ENCODE measurements at places on chromosomes 1 and 21.

DNA sequence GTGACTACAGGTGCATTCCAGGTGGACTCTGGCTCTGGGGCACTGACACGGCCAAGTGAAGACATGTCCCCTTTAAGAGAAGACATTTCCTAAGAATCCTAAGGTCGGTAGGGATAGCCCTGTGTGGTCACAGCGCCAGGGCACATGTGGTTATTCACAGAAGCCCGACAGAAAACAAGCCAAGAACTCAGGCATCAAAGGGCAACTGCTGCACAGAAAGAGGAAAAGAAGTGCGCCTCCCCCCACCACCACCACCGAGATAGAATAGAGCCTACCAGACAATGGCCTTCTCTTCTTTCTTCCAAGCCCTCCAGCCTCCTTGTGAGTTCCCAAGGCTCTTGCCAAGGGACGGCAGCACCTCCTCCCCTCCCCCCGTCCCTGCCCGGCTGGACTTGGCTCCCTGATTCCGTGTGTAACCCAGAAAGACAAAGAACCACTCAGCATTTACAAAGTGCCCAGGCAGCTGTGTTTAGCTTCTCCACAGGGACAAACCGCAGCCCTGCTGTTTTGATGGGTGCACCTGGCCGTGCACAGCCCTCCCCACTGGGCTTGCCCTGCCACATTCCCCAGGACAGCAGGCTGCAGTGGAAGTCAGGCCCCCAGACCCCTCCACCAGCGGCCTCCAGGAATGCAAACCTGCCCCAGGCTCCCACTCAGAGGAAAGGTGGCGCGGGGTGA lies 30.2 kb downstream of the TMPRSS2 start:
- peak; percentile 21 for DNase-seq

GRCh38 chr1:58434607-58435006 lies 111.9 kb downstream of the OMA1 start:
- no peak for DNase-seq

DNA sequence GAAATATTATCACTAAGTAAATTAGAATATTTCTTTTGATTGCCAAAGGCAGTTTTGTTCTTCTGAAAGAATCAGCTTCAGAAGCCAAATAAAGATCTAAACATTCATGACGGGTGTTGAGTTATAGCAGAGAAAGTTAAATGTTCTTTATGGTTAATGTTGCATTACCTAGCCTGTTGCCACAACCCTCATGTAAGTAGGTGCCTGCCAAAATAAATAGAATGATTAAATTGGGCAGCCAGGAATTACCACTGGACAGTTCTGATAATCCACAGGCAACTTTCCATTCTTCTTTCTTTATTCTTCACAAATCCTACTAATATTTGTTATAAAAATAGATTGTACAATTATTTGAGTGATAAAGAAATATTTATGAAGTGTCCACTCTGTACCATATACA lies 217.9 kb upstream of the NRIP1 start:
- peak; percentile 22 for DNase-seq

DNA sequence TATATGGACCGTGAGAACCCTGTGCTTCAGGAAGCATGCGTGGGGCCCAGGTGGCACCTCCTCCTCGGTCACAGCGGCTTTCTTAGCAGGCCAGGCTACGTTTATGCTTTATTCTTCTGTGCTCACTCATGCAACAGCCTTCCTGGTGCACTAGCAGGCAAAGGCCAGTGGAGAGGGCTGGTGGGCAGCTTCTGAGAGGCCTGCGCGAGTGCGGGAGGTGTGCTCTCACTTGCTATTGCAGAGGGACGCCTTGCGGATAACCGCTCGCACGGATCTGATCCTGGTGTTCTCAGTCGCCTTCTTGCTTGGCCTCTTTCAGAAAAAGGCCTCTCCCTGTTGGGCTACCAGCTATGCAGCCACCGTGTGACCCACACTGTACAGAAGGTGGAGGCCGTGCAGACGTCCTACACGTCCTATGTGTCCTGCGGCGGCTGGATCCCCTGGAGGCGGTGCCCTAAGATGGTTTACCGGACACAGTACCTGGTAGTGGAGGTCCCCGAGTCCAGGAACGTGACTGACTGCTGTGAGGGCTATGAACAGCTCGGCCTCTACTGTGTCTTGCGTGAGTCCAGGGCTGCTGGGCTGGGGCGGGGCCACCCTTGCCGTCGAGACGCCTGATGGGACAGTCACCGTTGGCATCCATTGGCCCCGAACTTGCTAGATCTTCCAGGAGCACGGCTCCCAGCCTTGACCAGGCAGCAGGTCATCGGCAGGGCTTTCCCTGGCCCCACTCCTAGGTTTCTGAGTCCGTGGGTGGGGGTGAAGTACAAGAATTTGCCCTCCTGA lies 4.8 kb downstream of the UMODL1 start:
- no peak for DNase-seq

- DNase-seq, result no peak
Measured at GRCh38 chr21:29193072-29193471, 62.6 kb downstream of the MAP3K7CL start.

DNA sequence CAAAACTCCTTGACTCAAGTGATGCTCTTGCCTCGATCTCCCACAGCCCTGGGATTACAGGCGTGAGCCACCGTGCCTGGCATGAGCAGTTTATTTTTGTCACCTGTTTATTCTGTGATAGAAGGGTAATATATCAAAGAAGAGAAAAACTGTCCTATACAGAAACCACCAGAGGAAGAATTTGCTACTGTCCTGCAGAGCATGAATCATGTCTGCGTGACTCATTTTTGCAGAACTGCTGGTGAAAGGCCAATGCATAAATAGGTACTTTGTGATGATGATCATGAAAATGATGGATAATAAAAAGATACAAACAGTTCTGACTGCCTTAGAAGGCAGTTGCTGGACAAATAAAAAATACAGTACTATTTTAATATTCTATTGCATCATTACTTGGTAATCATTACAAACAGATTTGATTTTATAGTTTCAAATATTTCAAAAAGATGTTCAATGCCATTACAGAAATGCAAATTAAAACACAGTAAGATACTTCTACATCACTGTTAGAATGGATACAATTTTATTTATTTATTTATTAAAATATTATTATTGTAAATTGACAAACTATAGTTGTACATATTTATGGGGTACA lies 26.5 kb downstream of the RIPPLY3 start:
- DNase-seq, result peak; percentile 36

GRCh38 chr1:80896781-80897356 lies 903.9 kb upstream of the ADGRL2 start:
- no peak for DNase-seq

- no peak for DNase-seq
Measured at GRCh38 chr1:205792481-205792881, 17.2 kb upstream of the RAB29 start.

DNA sequence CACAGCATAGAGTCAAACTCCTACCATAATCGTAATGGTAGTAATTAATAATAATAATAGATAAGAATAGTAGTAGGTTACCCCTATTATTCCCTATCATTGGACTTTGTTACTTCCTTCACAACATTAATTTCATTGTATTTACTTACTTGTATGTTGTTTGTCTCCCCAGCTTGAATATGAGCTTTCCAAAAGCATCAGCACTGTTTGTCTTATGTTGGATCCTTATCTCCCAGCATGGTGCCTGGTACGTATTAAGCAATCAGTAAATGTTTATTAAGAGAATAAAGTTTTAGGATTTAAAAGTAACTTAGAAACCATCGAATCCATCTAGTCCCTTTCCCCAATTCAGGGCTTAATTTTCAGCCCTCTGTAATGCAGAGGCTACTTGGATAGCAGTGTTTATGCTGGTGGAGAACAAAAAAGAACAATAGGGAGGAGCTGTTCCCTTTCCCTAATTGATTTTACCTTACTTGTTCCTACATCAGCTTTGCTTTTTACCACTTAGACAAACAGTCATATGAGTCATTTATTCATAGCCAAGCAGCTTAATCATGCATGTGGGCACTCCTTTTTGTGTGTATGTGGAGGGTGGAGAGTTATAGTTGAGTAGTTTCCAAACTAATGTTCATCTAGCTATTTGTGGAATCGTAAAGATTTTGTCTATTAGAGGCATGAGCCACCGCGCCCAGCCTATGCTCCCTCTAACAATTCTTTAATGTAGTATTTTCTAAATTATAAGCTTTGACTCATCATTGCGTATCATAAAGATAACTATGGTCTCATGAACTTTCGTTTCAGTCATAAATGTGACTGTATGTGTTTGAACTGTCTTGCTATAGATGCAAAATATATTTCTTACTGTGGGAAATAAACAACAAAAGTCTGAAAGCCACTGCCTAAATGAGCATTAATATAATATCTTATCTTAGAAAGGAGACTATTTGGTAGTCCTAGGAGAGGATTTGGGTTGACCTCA lies 20.9 kb upstream of the DR1 start:
- DNase-seq, result peak; percentile 57

- DNase-seq, result no peak
Measured at GRCh38 chr21:45276596-45276995, 11.1 kb downstream of the POFUT2 start.

GRCh38 chr1:219126377-219126776 lies 47.3 kb upstream of the LYPLAL1 start:
- DNase-seq, result no peak

DNA sequence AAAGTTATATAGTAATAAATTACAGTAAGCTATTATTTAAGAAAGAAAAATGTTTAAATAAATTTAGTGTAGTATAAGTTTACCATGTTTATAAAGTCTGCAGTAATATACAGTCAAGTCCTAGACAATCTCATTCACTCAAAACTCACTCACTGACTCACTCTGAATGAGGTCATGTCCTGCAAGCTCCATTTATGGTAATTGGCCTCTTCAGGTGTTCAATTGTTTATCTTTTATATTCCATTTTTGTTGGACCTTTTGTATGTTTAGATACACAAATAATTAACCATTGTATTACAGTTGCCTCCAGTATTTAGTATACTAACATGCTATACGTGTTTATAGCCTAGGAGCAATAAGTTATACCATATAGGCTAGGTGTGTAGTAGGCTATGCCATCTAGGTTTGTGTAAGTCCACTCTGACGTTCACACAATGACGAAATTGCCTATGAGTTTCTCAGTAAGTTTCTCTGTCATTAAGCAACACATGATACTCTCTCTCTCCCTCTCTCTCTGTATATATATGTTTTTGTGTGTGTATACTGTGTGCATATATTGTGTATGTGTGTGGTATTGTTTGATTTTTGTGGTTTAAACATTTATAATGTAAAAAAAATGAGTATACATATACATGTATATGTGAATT lies 161.2 kb downstream of the NCAM2 start:
- peak; percentile 43 for DNase-seq

- no peak for DNase-seq
Measured at GRCh38 chr1:242000434-242000833, 1.5 kb upstream of the MAP1LC3C start.

DNA sequence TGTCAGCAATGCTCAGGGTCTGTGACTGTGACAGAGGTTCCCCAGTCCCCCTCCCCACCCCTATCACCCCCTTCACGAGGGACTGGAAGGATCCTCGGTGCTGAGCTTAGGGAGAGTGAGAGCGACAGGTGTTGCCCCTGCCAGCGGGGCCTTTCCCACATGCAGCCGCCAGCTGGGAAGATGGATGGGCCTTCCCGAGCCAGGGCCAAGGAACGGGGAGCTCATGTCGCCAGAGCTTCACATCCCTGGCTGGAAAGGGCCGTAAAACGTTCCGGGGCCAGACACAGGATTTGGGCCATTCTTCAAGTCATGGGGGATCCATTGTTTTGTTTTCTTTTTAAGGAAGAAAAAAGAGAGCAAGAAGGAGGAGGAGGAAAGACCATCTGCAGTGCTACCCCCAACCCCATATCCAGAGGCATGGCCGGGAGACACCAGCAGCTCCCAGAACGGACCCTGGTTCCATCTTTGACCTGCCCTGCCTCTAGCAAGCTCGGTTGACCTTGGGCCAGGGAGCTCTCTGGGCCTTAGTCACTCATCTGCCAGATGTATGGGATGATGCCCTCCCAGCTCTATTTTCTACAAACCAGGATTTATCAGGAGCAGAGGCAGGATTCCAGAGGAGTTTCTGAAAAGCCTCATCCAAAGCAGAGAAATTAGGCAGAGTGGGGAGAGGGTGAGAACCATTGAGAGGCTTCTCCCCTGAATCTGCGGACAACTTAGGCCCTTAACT lies 54.1 kb downstream of the TAS1R2 start:
- DNase-seq, result no peak

- DNase-seq, result no peak
Measured at GRCh38 chr1:71273334-71273733, 192.5 kb upstream of the ZRANB2 start.

- DNase-seq, result peak; percentile 65
Measured at GRCh38 chr1:62514746-62515423, 78.0 kb downstream of the USP1 start.

- no peak for DNase-seq
Measured at GRCh38 chr1:216883518-216883917, 160.3 kb upstream of the ESRRG start.

GRCh38 chr1:3822421-3822820 lies 26.1 kb upstream of the LRRC47 start:
- no peak for DNase-seq

GRCh38 chr1:198253668-198254067 lies 96.9 kb downstream of the NEK7 start:
- peak; percentile 63 for DNase-seq

- peak; percentile 65 for DNase-seq
Measured at GRCh38 chr1:97379387-97380075, 541.3 kb downstream of the DPYD start.

DNA sequence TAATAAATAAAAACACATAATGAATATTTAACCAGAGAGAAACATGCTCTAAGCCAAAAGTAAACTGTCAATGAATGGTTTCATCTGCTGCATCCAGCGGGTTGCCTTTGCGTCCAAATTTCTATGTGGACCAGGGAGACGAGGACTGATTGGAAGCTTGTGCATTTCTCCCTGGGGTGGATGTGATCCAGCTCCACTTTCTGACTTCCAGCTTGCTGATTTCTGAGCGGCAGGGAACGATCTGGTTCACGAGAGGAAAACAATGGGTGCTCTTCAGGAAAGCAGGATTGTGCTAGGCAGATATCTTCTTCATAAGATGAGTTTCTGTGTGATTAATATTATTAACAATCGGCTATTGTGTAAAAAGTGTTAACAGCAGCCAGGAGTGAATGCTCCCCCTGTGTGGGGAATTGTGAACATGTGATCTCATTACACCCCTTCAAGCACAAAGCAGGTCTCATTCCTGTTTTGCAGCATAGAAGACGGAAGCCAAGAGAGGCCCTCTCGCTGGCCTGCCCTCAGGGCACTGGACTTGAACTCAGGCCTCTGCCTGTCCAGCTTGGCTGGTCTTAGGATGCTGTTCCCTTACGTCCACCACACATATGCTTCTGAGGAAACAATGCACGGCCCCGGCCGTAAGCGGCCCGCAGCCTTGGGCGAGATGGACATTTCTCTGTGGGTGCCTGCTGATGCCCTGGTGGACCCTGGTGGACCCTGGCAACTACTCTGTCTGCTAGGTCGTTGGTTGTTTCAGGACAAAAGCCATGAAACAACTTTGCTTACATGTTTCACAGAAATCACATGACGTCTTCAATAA lies 183.4 kb upstream of the C1orf174 start:
- DNase-seq, result no peak

- no peak for DNase-seq
Measured at GRCh38 chr1:154463512-154463990, 38.5 kb upstream of the TDRD10 start.

GRCh38 chr21:46549650-46550049 lies 55.2 kb downstream of the S100B start:
- no peak for DNase-seq

GRCh38 chr1:7422966-7423365 lies 348.1 kb upstream of the VAMP3 start:
- no peak for DNase-seq

Data from cardiac fibroblast (primary cell).